ENCODE measurements at places on chromosomes 5 and 9. TPM values are rescaled to one million over a fixed set of nuclear protein-coding genes. Genes with fewer than 3 reads are reported as not detected.

GRCh38 chr9:19320495-19320894, 59.5 kb downstream of the RPS6 start:
- DNase-seq, result no peak

DNA sequence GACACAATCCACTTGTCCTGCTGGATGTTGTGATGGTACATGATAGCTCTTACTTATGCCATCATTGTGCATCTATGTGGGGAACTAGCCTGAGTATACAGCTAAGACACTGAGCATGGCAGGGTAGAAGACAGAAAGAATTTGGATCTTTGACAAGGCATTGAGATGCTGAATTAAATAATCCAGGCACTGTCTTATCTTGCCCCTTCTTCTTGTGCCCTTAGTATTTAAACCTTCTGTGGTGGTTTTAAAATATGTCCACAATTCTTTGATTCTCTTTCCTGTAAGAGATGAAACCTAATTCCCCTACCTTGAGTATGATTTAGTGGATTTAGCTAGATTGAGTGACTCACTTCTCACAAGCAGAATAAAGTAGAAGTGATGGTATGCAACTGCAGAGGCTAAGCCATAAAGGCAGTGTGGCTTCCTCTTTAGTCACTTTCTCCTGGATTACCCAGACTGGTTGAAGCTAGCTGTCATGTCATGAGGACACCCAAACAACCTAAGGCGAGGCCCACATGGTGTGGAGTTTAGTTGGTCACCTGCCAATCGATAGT, 174.0 kb upstream of the NREP start:
- no peak for DNase-seq

DNA sequence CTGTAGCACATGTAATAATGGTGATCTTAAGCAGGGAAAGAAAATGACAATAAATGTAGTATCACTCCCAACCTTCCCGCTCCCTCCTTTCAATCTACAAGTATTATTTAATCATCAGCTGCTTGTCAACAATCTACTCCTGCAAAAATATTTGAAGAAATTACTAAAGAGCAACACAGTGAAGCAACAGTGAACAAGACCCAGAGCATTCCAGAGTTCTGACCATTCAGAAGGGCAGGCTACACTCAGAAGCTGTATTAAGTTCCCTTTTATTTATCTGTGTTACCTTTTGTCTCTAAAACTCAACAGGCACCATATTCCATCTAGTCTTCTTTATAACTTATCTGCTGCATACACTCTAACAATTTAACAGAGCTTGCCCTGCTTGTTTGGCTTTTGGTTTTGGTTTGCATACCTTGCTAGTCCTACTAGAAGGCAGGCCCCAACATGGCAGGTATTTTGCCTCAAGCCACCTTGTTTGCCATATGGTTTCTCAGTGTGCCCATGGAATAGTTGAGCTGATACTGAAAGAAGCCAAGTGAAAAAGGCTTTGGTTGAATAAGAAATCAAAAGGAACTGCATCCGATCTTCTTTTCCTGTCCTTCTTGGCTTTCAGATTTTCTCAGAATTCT, 253.9 kb downstream of the CEMIP2 start:
- no peak for DNase-seq

Gene SURF6
- 18.3 TPM for total RNA-seq

- DNase-seq, result no peak
Measured at GRCh38 chr9:108325406-108325805, 530.4 kb downstream of the ACTL7B start.

DNA sequence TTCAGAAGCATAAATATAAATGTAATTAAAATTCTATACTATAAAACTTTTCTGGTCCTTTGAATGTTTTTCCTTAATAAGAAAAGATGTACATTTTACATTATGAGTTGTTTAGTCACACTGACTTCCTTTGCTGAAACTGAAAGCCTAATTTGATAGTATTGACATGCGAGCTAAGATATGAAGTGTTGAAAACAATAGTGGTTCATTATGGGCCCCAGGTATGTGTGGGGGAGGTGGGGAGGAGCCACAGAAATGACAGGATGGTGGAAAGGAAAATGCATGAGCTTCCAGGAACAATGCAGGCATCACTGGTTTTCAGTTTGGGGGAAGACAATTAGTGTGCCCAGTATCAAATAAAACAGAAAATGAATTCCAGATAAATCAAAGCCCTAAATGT, 35.4 kb upstream of the RLN1 start:
- no peak for DNase-seq

Gene B4GALT7
- 19.1 TPM for total RNA-seq

GRCh38 chr5:149834246-149834855, 104.2 kb downstream of the PPARGC1B start:
- peak; percentile 71 for DNase-seq

Gene OR1L4
- not detected for total RNA-seq

Data from NCI-H460 (cell line).